ENCODE measurements at places on chromosomes 4 and X. TPM values are rescaled to one million over a fixed set of nuclear protein-coding genes. Genes with fewer than 3 reads are reported as not detected.

The SPIN2A gene
- not detected for total RNA-seq

The CCDC158 gene
- not detected for total RNA-seq

The RHOH gene
- 0.82 TPM for total RNA-seq

The TCEAL9 gene
- total RNA-seq, result 106 TPM

The CCNA2 gene
- 24.0 TPM for total RNA-seq

The FAM9B gene
- total RNA-seq, result not detected

The VEGFC gene
- total RNA-seq, result 35.1 TPM

The MAGED4 gene
- total RNA-seq, result 4.6 TPM

The P2RY4 gene
- total RNA-seq, result not detected

The SPANXC gene
- total RNA-seq, result not detected

The GABRA4 gene
- total RNA-seq, result not detected

The ZFP92 gene
- 1.2 TPM for total RNA-seq

The PSAPL1 gene
- not detected for total RNA-seq

The TMEM156 gene
- 9.6 TPM for total RNA-seq

The SSX4B gene
- not detected for total RNA-seq

The ADH1A gene
- total RNA-seq, result not detected

The UGT2B17 gene
- not detected for total RNA-seq

The MSANTD1 gene
- 0.64 TPM for total RNA-seq

The HSFX1 gene
- 2.1 TPM for total RNA-seq

The EMCN gene
- 43.6 TPM for total RNA-seq

The NUDT10 gene
- 1.4 TPM for total RNA-seq

The ASB9 gene
- 10.6 TPM for total RNA-seq

The WDR17 gene
- total RNA-seq, result 0.05 TPM

The MEPE gene
- not detected for total RNA-seq

The TMPRSS11D gene
- total RNA-seq, result not detected

The PAGE5 gene
- total RNA-seq, result not detected

The DDX53 gene
- total RNA-seq, result not detected

The ERVMER34-1 gene
- 0.23 TPM for total RNA-seq

The NR3C2 gene
- total RNA-seq, result 5.2 TPM

The WDFY3 gene
- 104 TPM for total RNA-seq

The PLP1 gene
- not detected for total RNA-seq

The STK26 gene
- 4.4 TPM for total RNA-seq

The GJB1 gene
- not detected for total RNA-seq

The ATP8A1 gene
- 9.7 TPM for total RNA-seq

The REELD1 gene
- total RNA-seq, result not detected

The ENPEP gene
- total RNA-seq, result 0.99 TPM

The PAGE2 gene
- not detected for total RNA-seq

The SORCS2 gene
- total RNA-seq, result 0.64 TPM

The RPA4 gene
- total RNA-seq, result 2.3 TPM

The IL21 gene
- not detected for total RNA-seq

The MCF2 gene
- not detected for total RNA-seq

The APELA gene
- total RNA-seq, result not detected

The PTPN13 gene
- 10.5 TPM for total RNA-seq

The TCEAL3 gene
- total RNA-seq, result 17.3 TPM

The REPS2 gene
- total RNA-seq, result 2.8 TPM

The CC2D2A gene
- 21.1 TPM for total RNA-seq

The POU3F4 gene
- not detected for total RNA-seq

The ADH1C gene
- total RNA-seq, result not detected

Data from glomerular endothelial cell (primary cell).